DMS53 (cell line): ENCODE measurements at places on chromosomes 7 and 10.

DNA sequence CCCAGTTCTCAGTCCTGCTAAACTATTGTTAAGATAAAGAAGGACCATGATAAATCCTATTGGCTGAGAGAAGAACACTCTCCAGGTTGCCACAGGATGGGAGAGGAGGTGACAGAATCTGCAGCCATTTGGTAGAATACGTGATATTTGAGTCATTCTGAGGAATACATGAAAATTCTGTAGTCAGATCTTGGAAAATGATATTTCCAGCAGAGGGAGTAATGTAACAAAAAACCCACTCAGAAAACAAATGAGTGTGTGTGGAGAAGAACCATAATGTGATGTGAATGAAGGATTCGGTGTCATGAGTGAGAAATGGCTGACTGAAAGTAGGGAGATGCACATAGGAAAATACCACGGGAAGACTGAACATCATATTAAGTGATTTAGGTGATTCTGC lies 128.5 kb upstream of the PFKP start:
- DNase-seq = no peak

GRCh38 chr7:124089621-124090020 lies 56.8 kb upstream of the TMEM229A start:
- DNase-seq = no peak

DNA sequence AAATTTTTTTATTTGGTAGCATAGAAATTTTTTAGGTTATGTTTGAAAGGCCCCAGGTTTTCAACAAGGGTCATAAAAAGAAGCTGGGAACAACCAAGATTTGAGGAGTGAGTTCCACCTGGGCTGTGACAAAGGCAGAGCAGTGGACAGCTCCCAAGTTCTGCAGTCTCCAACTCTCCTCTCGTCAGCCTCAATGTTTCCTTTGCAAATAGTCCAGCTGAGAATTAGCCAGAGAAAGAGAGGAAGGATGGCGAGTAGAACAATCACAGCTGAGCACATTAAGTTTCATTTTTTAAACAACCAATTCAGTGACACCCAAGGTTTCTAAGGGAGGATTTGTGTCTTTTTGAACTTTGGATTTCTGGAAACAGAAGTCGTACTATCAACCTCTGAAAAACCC lies 143.2 kb downstream of the NRCAM start:
- DNase-seq = no peak

GRCh38 chr10:30993155-30993554 lies 38.5 kb downstream of the ZNF438 start:
- no peak for DNase-seq

DNA sequence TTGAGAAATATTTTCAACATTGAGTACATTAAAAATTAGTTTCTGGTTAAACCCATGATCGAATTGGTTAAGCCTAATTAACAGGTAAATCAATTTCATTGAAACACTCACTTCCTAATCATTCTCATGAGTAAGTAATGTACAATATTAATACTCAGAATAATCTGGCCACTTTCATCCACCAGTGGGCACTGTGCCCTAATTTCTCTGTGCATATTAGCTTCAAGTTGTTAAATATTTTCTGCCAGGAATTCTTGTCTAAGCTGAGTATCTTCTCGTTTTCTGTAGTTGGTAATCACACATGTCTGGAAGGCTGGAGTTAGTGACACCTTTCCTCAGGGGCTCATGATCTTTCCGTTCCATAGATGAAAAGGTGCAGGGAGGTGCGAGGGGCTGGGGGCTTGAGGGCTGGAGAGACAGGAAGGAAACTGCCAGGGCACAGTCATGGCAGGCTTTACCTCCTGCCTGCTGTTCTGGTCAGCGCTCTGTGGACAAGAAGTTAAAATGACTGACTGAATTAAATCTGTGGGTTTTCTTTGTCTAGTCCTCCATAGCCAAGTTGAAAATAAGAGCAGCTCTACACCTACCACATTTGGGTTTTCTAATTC lies 71.9 kb downstream of the WIPF3 start:
- peak; percentile 77 for DNase-seq

- DNase-seq = no peak
These were observed 125.3 kb downstream of the RAB11FIP2 start for GRCh38 chr10:117921421-117921820.

GRCh38 chr10:112189465-112189864 lies 5.9 kb upstream of the GPAM start:
- no peak for DNase-seq

- DNase-seq = peak; percentile 38
These were observed 6.7 kb upstream of the GRIFIN start for GRCh38 chr7:2482725-2483451.

DNA sequence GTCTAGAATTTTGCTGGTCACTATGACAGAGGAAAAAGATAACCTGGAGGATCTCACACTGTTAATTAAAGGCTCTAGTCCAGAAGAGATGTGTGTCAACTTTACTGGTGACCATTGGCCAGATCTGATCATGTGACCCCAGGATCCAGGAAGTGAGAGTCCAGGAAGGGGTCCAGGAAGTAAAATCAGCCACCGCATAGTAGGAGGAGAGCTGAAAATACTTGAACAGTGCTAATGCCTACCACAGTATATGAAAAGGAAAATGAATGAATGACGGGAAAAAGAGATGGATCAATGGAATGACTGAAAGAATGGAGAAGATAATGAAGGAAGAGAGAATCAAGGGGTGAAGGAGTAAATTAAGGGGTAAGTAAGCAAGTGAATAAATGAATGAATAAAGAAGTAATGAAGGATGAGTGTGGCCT lies 415.3 kb downstream of the RPS24 start:
- DNase-seq = no peak

DNA sequence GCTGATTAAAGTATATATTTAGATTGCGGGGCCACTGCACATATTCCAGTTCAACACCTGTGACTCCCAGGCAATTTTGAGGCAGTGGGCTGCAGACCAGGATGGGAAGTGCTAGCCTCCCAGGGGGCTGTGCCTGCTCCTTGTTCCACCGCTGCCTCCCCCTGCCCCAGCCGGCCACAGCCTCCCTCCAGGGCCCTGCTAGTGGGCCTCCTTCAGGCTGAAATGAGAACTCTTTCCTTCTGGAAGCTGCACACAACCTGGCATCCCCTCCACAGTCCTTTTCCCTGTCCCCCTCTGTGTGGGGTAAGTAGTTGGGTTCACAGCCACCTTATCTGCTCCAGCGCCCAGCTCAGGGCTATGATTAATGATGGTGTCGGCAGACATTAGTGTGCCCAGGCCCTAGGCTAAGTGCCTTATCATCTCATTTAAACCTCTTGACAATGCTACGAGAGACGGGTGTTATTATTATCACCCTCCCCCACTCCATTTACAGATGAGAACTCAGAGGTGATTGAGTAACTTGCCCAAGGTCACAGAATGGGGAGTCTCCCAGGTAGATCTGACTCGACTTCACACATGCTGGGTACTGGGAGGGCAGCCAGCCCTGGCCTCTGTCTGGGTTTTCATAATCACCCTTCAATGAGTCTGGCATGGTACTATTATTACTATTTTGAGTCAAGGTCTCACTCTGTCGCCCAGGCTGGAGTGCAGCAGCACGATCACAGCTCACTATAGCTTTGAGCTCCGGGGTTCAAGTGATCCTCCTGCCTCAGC lies 10.8 kb upstream of the SFRP5 start:
- DNase-seq = no peak

DNA sequence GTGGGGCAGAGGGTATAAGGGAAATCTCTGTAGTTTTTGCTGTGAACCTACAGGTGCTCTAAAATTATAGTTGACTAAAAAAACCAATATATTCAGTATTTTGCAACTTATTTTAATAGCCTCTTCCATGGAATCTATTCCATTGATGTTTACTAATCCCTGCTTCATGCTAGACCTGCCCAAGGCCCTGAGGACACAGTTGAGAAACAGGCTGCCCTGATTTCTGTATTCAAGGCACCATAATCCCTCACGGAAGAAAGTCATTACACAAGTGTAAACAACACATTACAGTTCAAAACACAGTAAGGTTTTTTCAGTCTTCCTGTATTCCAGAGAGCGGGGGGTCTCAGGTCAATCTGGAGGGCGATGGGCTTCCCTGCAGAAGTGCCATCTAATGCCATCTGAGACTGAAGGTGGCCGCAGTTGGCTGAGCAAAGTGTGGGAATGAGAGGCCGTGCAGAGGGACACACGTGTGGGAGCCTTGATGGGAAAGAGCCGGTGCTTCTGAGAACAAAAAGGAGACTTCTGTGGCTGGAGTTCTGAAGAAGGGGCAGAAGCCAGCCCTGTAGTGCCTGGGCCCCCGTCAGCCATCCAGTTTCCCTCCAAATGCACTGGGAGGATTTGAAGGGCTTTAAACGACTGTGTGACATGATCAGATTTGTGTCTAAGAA lies 146.9 kb downstream of the PTPN20 start:
- DNase-seq = no peak

DNA sequence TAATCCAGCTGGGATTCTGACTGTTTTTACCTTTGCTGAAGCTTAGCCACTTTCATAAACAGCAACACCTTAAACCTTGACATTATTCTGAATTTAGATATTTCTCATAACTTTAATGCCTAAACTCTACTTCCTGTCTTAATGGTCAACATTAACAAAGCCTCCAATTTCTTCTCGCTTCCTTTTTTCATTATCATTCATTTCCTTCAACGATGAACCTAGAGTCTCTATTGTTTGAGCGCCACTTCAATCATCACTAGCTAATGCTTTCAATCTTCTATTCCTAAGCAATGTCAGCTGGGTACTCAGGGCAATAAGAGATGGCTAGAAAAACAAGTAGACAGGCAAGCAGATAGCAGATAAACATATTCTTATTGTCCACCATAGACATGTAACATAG lies 96.6 kb upstream of the TMEM196 start:
- DNase-seq = no peak

GRCh38 chr7:85324145-85324799 lies 137.4 kb upstream of the SEMA3D start:
- DNase-seq = peak; percentile 65

DNA sequence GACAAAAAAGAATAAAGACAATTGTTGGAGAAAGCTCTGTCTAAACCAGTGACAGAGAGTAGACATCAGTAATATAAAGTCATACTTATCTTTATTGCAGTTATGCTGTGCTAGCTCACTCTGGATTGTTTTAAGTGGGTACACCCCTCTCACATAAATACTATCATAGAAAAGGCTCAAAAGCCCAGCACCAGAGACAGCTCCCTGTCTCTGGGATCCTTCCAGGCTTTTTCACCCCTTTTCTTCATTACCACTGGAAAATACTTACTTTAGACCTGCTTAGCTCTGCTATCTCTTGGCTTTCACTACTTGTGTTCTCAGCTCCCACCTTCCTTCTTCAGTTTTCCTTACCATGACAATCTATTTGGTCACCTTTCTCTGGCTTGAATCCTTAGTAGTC lies 259.1 kb upstream of the MINDY3 start:
- DNase-seq = no peak

DNA sequence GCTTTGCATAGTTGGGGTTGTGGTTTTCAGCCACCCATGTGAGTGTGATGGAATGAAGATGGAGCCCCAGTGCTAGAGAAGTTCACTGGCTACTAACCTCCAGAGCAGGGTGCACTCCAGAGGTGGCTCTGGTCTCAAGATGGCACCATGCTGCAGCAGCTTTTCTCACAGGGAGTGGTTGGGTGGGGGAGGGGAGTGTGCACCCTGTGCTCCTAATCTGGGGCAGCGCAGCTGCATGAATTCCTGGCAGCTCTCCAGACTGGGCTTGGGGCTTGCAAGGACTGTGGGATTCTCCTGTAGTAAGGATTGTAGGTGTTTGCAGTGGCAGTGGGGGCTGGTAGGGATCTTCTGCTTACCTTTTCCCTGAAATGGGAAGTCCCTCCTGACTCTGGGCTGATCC lies 23.7 kb downstream of the PHTF2 start:
- no peak for DNase-seq

DNA sequence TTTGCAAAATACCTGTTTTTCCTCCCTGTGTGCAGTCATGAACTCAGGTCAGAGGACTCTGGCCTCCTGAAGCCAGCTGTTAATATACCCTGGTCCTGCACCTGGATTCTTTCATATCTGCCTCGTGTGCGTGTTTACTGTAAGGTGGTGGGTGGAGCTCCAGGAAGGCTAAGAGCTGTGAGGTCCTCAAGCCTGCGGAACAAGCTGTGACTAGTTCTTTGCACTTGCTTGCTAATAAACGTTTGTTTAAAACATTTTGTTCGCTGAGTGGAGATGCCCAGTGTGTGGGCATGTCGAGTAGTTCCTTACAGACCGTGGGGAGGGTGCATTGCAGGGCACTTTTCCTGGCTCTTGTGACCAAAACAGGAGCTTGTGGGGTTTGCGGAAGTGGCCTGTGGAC lies 139.0 kb downstream of the DOCK1 start:
- peak; percentile 83 for DNase-seq

DNA sequence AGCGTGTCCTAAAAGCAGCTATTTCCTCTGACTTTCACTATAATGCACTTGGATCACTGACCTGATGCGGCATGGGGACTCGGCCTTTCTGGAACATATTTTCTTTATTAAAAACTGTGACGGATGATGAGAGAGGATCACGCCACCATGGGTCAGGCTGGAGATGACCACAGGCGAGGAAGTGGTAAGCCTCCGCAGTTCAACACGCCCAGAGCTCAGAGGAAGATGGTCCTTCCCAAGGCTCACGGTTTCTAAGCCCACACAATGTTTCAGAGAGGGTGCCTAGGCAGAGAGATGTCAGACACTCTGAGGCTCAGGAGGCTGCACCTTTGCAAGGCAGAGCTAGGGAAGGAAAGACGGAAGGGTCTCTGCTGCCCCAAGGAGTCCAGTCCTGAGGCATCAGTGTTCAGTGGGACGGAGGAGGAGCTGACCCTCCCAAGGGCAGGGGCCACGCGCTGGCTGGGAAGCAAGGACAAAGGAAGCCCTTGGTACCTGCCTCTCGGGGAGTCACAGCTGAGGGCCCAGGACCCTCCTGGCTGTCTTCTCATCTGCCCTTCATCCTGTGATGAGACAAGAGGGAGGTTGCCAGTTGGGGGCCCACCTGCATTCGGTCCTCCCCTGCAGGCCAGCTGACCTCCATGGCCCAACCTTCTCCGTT lies 9.5 kb downstream of the CHST15 start:
- DNase-seq = no peak

GRCh38 chr10:62805231-62806099 lies 945 bp downstream of the ADO start:
- peak; percentile 69 for DNase-seq

GRCh38 chr10:22597138-22597537 lies 117.2 kb downstream of the PIP4K2A start:
- DNase-seq = peak; percentile 13

DNA sequence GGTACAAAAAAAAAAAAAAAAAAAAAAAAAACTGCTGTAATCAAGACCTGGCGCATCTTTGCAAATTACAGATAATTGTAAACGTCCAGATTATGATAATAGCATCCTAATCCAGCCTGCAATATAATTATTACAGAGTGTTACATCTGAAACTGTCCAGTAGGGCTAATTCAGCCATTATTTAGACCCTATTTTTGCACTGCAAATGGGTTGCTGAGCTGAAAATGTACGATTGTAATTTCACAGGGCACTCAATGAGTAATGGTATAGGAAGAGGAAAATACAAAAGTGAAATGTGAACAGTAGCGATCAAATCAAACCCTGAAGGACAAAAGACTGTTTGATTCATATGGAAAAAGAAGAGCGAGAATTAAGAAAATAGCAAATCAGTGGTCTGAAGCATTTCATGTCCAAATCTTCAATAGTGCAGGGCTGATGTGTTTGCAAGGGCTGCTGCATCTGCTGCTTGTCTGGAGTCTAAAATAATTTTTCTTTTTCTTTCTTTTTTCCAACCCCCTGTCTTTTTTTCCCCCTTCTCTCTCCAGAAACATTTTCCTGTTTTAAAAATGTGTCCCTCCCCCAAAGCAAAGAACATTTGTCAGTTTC lies 8.9 kb downstream of the DLX6 start:
- DNase-seq = no peak

- no peak for DNase-seq
These were observed 54.8 kb downstream of the CCDC71L start for GRCh38 chr7:106606120-106606519.

GRCh38 chr7:112782498-112782897 lies 7.7 kb downstream of the TMEM168 start:
- DNase-seq = no peak
